ENCODE measurements at places on chromosomes 2 and 18.

DNA sequence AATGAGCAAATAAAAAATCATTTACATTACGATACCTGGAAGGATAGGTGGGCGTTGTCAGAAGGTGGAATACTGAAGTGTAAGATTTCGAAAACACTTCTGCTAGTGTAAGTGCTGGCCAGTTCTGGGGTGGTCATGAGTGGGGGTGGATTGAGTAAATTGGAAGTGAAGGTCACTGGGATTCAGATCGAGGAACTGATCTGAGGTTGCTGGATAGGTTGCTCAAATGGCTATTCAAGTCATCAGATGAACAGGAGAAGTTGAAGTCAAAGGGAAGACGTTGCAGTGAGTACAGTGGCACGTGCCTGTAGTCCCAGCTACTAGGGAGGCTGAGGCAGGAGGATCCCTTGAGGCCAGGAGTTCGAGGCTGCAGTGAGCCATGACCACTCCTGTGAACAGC is 95.7 kb downstream of the MALT1 start:
- no peak for DNase-seq

DNA sequence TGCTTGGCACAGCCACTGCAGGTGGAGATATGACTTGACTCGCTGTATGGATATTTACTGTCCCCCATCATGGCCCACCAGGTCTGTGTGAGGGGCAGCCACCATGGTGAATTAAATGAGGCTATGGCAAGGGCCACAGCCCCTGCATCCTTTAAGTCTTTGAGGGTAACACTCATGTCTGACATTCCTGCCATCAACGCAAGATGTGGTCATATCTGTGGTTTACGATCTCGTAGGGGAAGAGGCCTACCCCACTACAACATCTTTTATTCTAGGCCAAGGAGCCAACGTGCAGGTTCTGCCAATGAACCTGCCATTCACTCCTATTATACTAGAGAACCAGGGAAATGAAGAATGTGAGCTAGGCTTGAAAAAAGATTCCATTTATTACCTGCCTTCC is 381.6 kb upstream of the ID2 start:
- DNase-seq, result no peak

GRCh38 chr2:85953476-85953875 is 64.7 kb upstream of the ST3GAL5 start:
- DNase-seq, result no peak

DNA sequence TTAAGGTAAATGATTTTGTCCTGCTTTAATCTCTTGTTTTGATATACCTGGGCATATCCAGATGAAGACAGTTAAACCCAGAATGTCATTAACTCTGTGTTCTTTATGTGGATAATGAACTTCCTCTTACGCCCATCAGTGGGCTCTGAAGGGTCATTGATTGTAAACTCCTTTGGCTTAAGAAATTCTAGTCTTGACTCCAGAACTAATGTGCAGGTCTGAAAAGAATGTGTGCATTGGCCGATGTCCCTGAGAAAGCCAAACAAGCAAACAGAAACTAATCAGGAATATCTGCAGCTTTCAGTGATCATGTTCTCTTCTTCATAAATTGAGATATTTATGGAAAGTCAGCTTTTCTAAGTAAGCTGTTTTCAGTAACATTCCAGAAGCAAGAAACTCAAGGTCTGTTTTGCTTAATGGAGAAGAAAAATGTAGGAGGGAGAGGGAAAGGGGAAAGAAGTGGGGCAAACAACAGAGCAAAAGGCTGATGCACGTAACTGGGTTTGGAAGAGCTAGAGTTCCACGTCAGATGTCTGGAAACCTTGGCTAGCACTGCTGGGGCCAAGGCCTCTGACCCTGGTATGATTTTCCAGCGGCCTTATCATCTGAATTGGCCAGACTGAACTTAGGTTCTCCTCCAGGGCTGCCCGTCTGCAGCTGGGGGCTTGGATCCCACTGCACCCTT is 61.3 kb upstream of the FHL2 start:
- DNase-seq, result no peak

DNA sequence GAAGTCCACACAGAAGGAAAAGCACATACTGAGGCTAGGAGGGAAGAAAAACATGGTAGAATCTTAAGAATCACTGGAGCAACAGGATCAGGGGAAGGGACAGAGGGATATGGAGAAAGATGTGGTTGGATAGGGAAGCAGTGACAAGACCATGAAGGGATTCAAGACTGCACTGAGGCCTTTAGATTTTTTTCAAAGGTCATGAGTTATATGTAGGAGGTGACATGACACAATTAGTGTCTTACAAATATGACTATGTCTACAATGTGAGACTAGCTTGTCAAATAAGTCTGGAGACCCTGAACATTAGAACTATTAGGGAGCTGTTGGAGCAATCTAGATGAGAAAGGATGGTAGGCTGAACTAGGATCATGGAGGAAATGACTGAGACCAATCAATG is 1130.3 kb upstream of the ZEB2 start:
- no peak for DNase-seq

DNA sequence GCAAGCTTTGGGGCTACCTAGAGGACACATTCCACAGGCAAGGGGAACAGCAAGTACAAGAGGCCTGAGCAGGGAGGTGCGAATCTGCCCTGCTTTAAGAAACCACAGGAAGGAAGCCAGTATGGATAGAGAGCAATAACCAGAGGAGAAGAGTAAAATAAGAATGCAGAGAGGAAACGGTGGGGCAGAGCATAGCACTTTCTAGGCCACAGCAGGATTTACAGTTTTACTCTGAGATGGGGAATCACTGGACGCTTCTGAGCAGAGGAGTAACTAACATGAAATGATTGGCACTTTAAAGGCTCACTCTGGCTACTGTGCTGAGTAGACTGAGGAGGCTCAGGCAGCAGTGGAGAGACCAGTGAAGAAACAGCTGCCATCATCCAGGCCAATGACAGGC is 23.8 kb downstream of the AAK1 start:
- no peak for DNase-seq

DNA sequence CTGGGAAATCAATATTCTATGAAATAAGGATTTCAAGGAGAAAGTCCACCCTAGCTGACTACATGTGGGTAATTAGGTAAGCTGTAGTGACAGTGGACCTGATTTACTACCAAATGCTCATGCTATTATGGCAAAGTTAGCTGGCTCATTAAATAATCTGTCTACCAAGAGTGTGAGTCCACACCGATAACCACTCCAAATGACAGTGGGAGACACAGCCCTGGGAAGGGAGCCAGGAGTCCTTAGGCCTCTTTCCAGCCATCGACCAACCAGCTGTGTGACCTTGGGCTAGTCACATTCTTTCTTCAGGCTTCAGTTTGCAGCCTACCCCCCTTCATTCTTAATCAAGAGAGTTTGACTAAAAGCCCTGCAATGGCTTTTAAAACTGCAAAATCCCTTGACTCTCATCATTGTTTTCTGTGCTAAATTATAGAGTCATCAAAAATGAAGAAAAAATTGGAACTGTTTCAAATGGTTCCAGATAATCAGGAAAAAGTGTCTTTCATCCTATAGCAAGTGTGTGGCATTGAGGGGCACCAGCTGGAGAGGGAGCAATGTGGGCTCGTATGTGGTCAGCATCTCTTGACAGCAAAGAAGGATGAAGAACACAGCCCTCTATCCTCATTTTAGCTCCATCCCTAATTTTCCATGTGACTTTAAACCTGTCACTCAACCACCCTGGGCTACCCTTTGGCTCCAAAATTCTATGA is 45.6 kb upstream of the SLC14A2 start:
- no peak for DNase-seq

GRCh38 chr18:48342581-48342980 is 66.6 kb downstream of the ZBTB7C start:
- DNase-seq, result no peak

DNA sequence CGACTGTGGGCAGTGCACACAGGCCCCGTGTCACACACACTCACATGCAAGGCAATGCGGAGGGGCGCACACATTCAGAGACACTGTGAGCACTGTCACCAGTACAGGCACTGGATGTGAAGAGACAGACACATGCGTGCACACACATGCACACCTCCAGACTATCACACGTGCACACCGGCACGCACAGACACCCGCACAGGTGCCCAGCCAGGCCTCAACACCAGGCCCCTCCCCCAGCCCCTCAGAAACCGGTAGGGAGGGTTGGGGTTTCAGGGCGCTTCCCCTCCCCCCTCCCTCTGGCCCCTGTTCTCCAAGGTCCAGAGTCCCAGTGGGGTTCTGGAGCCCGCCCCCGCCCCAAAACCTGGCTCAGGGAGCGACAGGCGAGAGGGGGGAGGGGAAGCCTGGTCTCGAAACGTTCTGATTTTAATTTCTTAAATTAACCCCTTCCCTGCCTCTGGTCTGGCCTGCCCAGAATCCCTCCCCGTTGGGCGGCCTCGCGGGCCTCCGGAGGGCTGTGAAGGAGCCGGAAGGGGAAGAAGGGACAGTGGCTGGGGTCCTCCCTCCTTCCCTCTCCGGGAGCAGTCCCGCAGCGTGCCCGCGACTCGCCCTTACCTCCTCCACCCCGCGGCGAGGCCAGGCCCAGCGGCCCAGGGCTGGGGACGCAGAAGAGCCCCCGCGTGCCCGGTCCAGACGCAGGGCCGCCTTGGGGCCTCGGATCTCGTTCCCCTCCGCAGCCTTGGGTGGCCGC is 558 bp downstream of the FBXO41 start:
- peak; percentile 44 for DNase-seq

DNA sequence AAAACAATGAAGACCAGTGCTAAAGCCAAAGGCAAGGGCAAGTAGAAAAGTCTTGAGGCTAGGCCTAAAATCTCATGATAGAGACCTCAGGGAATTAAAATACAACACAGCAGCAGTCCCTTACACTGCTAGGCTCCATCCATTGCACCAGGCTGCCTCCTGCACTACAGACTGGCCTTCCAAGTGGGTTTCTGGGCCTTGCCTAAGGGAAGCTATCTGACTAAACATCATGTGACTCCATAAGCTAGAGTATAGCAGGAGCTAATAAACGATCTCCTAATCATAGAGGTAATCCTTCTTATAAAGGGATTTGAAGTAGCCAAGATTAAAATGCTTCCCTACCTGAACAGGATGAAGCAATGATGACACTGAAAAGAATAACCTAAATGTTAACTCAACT is 77.6 kb upstream of the NFU1 start:
- DNase-seq, result no peak

DNA sequence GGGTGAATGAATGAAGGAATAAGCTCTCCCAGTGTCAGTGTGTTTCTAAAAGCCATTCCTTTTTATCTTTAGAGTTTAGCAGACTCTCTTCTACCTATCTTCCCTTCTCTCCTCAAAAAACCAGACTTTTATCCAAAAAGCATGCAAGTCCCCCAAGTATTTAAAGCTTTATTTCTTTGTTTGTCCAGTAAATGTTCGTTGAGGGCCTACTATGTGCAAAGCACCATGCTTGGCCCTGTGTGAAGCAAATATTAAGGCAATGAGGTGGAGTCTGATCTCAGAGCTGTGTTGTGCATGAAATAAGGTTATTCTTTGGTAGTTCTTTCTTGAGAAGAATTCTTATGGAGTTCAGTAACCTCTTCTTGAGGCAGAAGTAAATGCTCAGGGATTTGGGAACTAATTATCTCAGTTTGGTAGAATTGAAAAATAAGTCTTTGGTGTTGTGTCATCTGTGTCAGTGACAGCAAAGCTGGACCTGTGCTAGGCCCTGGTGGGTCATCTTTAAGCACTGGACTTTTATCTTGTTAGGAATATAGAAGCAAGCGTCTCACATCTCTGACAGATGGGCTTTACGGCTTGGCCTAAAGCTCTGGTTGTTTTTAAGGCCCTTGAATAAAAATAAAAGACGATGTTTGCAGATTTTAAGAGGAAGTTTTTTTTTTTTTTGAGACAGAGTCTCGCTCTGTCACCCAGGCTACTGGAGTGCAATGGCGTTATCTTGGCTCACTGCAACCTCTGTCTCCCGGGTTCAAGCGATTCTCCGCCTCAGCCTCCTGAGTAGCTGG is 28.1 kb upstream of the CASP10 start:
- no peak for DNase-seq

- DNase-seq, result no peak
These were observed 65.9 kb upstream of the YWHAQ start for GRCh38 chr2:9696731-9697130.

DNA sequence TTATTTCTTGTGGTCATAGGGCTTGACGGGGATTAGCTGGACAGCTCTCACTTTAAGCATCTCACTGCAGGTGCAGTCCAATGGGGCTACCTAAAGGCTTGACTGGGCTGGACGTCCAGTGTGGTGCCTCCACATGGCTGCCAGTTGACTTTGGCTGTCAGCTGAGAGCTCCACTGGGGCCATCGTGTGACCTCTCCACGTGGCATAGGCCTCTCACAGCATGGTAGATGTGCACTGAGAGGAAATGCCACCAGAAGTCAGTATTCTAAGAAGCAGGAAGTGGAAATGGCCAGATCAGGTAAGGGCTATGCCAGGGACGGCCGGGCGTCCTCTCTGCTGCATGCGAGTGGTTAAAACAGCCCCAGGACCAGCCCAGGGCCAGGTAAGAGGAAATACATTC is 105.2 kb upstream of the TWIST2 start:
- DNase-seq, result no peak

GRCh38 chr2:219533930-219534661 is 9.5 kb downstream of the CHPF start:
- no peak for DNase-seq

DNA sequence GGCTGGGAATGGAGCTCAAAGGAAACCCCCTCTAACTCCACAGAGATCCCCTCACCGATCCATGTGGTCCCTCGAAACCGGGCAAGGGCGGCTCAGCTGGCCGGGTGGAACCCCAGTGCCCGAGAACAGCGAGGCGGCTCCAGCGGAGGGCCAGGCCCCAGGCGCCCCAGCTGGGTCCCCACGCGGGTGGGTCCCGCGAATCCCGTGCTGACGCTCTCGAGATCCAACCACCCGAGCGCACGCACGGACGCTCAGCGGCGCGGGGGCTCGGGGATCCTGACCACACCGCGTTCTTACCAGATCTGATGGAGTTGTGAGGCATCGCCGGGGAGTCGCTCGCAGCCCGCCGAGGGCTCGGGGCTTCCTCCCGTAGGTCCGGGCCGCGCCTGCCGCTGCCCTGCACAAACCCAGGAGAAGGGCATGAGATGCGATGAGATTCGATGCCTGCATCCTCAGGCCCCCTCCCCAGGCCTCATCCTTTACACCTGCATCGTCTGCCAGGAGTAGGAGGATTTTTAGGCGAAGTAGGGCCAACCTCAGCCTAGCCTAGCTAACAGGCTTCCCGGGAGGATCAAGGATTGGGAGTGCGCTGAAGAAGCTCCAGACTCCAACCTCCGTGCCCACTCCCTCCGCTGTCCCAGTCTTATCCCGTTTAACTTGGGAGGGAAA is 514 bp downstream of the PAX8 start:
- DNase-seq, result peak; percentile 3

- DNase-seq, result no peak
These were observed 705.3 kb downstream of the SOCS6 start for GRCh38 chr18:70994116-70994515.

DNA sequence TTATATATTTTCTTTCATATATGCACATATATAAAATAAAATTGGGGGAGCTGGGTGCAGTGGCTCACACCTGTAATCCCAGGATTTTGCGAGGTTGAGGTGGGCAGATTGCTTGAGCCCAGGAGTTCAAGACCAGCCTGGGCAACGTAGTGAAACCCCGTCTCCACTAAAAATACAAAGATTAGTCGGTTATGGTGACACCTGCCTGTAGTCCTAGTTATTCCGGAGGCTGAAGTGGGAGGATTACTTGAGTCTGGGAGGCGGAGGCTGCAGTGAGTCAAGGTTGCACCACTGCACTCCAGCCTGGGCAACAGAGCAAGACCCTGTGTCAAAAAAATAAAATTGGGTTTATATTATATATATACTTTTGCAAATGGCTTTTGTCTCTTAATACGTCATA is 39.6 kb upstream of the TFCP2L1 start:
- DNase-seq, result no peak
